Activated CD4-positive, alpha-beta T cell treated with anti-CD3 and anti-CD28 coated beads, Interleukin-2, amount 50 U/mL, for 48 hours (primary cell): ENCODE measurements at places on chromosomes 6 and 20.

DNA sequence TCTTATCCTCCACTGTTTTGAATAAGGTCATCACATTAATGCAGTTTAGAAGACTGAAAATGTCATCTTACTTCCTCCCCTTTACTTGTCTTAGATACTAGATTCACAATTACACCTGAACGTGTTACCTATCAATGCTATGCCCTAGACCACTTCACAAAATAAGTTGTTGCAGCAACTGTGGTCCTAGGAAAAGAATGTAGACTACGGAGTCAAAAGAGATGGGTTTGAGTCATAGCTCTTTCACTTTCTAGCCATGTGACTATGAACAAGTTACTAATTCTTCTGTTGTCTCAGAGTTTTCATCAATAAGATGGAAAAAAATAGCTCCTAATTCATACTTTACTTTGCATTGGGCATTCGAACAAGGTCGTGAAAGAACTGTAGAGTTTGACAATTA, 164.3 kb upstream of the PREP start:
- DNase-seq, result no peak

GRCh38 chr20:24004471-24004870, 15.9 kb upstream of the GGTLC1 start:
- DNase-seq, result no peak

DNA sequence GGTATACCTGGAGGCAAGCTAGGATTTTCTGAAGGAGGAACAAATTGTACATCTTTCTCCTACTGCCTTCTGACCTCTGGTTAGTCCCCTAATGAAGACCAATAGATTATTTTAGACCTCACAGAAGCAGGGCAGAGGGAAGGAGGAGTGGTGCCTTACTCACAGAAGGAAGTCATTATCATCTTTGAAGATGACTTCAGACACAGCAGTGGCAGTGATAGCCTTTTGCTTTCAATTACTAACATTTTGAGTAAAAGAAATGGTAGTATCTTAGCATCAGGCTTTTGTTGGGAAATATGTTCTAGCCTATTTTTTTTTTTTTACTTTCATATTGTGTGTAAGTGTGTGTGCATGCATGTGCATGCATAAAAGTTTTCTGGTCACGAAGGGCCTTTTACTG, 164.2 kb upstream of the PLN start:
- no peak for DNase-seq

DNA sequence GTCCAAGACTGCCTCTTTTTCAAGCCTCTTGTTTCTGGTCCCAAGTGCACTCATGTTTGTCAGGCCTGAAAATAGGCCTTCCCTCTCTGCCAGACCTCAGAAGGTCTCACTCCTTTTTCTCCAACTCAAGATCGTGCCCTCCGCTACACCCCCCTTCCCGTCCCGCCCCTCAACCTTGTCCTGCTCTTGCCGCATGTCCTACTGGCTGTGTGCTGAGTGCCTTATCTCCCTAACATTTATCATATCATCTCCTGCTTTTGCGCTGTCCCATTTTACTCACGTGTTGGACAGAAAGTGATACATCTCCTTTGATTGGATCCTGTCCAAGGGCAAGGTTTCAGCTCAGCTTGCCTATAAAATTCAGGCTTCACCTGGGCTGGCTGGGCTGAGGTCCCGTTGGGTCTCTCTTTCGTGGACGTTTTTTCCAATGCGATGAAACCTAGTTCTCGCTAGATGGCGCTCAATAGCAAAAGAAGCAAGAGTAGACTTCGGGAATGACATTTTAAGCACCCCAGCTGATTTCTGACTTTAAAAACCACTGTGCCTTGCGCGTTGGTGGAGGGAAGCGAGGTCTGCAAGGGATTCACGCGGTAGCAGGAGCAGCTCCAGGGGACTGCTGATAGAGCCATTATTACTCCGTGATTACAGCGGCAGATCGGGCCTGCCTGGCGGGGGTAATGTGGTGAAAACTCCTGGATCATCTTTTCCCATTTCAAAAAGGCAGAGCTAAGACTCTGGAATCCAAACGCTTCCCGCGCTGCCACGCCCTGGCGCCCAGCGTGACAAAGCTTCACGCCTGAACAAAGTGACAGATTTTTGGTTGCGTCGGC, 137.6 kb downstream of the IMPG1 start:
- DNase-seq, result peak; percentile 5

- no peak for DNase-seq
Observed at GRCh38 chr20:62381842-62382241, 5.1 kb upstream of the RPS21 start.

DNA sequence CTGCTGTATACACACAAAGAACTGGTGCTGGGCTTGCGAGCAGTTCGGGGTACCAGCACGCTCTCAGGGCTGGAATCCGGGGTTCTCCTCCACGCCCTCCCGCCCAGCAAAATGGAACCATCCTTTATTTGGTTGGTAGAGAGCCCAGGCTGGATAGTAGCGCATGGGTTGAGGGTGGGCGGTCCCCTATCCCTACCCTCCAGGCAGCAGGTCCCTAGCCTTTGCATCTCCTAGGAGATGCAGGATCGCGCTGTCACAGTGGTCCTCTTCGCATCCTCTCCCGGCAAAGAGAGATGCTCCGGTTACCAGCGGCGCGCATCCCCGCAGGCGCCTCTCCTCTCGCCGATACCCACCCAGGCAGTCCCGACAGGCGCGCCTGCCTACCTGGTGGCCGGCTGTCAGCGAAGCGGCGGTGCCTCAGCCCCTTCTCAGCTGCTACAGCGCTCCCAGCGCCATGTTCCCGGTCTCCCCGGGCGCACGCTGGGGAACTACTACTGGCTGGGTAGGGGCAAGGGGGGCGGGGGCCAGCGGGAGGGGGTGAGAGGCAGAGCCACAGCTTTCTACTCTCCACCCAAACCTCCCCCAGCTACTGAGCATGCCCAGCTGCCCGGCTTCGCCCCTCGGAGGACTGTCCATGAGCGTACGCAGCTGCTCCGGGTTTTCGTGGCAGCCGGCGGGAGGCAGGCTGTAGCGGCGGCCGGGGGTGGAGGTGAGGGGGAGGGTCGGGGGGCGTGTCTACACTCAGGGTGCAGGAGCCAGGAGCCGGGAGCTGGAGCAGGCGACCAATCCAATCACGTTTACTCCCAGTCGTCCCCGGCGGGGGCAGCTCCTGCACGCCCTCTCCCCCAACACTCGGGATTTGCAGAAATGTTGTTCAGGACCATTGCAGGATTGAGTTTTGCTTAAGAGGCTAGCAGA, at the start of gene PAK5:
TSS of gene PAK5 (minus strand) at position 699 of the 918 bp plus-strand sequence. CDS start 194,748 bp downstream, outside the sequence.
- DNase-seq, result no peak

- no peak for DNase-seq
Observed at GRCh38 chr6:54957698-54958097, 111.1 kb downstream of the FAM83B start.

- no peak for DNase-seq
Observed at GRCh38 chr6:109580519-109580918, 97.5 kb upstream of the ZBTB24 start.

- no peak for DNase-seq
Observed at GRCh38 chr6:136990754-136991153, 54.0 kb downstream of the IL20RA start.

DNA sequence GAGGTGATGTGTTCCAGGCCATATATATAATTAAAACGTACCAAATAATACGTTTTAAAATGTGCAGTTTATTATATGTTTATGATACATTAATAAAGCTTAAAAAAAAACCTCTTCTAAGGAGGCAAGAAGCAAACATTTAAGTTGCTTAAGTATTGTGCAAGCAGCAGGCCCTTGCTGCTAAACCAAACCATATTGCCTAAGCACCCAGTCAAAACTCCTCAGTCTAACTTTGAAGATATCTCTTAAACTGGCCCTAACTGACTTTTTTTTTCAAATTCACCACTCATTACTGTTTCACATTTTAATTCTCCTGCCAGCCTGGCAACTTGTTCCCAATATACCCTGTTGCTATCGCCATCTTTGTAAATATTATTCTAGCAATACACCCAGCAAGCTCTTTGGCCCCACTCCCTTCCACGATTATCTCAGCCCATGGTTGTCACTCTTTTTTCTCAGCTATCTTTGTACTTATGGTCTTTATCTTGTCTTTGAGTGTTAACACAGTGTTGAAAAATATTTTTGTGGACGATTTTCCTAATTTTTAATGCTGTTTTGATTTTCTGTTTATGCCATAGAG, 60.9 kb downstream of the C6orf58 start:
- DNase-seq, result no peak

DNA sequence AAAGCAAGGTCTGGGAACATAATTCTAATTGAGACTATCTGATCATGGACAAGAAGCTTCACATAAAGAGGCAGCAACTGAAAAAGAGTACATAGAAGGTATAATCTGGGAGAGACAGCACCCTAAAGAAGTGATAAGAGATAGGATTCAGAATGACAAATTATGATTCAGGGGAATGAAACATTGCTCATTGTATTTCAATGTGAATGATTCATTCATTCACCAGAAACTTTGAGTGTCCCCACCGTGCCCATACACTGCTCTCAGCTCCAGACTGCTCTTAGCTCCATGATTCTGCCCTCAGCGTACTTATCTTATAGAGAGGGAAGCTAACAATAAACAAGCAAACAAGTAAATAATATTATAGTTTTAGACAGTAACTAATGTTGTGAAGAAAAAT, 329.3 kb upstream of the IRAK1BP1 start:
- DNase-seq, result no peak

DNA sequence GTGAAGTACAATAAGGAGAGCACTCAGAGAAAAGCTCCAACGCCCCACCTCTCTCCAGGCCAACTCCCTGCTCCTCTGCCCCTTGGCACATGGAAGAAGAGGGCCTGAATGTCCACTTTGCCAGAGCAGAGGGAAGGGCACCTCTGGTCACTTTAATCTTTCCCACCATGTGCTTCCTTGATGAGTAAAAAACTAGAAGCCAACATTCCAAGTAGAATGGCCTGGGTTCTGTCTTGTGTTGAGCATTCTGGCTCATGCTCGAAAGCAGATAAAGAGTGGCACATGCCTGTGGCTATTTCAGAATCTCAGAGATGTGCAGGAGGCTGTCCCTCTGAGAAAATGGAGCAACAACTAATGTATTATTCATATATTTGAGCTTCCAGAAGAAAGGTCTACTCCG, 177.4 kb upstream of the PLN start:
- no peak for DNase-seq

GRCh38 chr20:1304710-1305515, 24.0 kb downstream of the SDCBP2 start:
- no peak for DNase-seq

DNA sequence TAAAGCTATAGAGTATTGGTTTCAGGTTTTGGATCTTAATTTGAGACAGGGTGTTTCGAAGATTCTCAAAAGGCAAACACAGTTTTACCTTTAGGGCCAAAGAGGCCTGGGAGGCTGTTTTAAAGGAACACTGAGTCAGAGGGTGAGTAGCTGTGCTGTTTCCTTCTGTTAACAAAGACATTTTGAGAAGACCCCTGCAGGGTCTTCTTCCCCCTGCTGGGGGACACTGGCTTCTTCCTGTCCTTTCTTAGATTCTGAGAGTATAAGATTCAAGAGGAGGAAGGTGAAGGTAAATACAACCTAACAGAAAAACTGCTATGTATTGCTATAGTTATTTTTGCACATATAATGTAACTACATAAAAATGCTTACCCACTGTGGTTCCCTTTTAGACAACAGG, 19.0 kb downstream of the HS3ST5 start:
- DNase-seq, result no peak
